ENCODE measurements at places on chromosomes 12 and 14. TPM values are rescaled to one million over a fixed set of nuclear protein-coding genes. Genes with fewer than 3 reads are reported as not detected.

DNA sequence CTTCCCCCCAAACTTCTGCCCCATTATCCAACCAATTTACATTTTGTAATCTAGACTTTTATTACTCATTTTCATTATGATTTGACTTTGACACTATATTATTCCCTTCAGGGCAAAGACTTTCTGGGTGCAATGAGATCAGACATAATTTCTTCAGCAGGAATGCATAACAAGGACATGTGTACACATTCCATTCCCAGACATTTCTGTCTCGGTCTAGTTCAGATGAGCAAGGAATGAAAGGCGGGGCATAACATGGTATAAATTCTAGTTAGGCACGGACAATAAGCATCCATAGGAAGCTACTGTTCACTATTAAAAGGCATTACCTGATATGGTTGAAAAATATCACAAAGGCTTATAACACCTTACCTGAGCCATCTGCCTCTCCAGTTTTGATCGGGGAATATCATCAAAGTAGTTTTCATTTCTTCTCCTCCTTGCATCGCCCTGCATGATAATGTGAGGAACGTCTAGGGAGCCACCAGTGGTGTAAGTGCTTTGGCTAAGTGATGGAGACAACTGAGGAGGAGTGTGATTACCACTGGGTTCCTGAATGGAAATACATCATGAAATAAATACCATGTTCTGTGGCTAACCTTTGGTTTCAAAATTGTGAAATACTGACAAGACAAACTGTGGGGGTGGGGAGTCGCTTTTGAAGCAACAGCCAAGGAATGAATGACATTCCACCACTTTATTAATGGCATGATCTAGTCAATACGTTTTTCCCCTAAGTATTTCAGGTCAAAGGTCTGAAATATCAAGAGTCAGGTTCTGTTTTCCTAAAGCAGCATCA lies 183.9 kb downstream of the APAF1 start:
- H3K27me3 ChIP-seq = no peaks in the 10 kb centered on the region
- H3K36me3 ChIP-seq = no peaks in the 10 kb centered on the region
- H3K4me3 ChIP-seq = no peak overlapping the region

DNA sequence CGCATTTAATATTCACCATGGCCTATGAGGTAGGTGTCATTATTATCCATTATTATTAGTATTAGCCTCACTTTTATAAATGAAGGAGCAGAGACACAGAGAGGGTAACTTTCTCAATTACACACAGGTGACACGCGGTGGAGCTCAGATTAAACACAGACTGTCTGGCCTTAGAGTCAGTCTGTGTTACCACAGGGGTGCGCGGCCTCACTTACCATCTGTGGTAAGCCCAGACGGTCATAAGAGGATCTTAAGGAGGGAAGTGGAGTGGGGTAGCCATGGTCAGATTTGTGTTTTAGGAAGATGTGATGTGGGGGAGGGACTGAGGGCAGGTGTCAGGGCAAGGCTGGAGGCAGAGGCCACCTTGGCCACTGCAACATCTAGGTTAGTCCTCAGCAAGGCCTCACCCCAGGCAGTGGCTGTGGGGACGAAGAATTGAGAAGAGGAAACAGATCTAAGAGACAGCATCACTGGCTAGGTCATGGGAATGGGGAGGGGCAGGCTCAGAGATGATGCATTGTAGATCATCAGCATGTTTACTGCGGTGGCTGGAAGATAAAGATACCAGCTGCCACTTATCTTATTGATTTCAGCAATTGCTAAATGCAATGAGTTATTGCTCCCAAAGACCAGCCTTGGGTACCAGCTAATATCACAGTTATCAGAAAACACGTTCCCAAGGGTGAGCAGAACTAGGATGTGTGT lies 67.1 kb downstream of the SERPINA3 start:
- no peaks in the 10 kb centered on the region for H3K4me1 ChIP-seq
- H3K36me3 ChIP-seq = no peaks in the 10 kb centered on the region
- H3K27me3 ChIP-seq = no peaks in the 10 kb centered on the region
- DNase-seq = no peak
- H3K27ac ChIP-seq = no peak overlapping the region

- no peak overlapping the region for H3K4me3 ChIP-seq
- DNase-seq = no peak
- no peaks in the 10 kb centered on the region for H3K4me1 ChIP-seq
- H3K27me3 ChIP-seq = no peaks in the 10 kb centered on the region
Observed at GRCh38 chr12:28622406-28622805, 432.1 kb downstream of the CCDC91 start.

DNA sequence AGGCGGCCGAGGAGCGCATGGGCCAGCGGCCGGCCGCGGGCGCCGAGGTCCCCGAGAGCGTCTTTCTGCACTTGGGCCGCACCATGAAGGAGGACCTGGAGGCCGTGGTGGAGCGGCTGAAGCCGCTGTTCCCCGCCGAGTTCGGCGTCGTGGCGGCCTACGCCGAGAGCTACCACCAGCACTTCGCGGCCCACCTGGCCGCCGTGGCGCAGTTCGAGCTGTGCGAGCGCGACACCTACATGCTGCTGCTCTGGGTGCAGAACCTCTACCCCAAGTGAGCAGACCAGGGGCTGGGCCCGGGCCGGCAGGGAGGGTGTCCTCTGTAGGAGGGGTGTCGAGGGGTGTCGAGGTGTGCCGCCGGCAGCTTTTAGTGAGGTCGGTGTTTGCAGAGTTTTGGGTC lies 4.1 kb downstream of the TNFAIP2 start:
- DNase-seq = no peak
- H3K36me3 ChIP-seq = no peaks in the 10 kb centered on the region
- peaks cover 40% of the 10 kb centered on the region for H3K4me1 ChIP-seq
- H3K27me3 ChIP-seq = no peaks in the 10 kb centered on the region
- H3K27ac ChIP-seq = no peak overlapping the region
- no peak overlapping the region for H3K4me3 ChIP-seq

DNA sequence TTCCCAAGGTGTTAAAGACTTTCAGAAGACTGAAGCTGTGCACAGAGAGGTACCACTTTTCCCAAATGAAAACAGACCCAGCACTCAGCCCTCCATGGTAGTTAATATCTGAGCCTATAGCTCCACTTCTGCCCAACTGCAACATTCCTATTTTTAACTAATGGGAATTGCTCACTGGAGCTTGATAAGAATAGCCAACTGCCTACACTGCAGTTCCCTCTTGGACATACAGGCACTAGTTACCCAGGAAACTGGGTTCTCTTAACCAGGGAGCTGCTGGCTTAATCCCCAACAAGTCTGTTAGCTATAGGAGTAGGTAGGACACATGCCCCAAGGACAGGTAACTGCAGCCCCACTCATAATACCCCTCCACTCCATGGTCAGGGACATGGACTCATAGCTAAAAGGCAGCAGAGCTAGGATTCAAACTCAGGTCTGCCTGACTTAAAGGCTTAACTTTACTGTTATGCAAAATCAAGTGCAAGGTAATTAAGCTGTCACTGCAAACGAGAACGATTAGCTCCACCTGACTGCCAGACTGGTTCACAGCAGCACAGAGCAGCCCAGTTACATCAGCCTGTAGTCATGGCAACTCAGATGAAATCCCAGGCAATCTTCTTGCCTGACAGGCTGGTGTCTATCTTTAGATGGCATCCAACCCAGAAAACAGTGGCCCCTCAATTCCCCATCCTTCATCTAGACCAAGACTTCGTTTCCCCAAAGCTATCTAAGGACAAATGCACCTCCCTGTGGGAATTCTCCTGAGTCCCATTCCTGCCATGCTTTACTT lies 77.1 kb upstream of the ACTN1 start:
- H3K4me1 ChIP-seq = peaks cover 42% of the 10 kb centered on the region
- peaks cover 18% of the 10 kb centered on the region for H3K36me3 ChIP-seq
- H3K4me3 ChIP-seq = no peak overlapping the region
- H3K27me3 ChIP-seq = no peaks in the 10 kb centered on the region
- DNase-seq = peak; percentile 77

- H3K4me3 ChIP-seq = no peak overlapping the region
- DNase-seq = no peak
- H3K36me3 ChIP-seq = no peaks in the 10 kb centered on the region
- H3K27me3 ChIP-seq = no peaks in the 10 kb centered on the region
- H3K4me1 ChIP-seq = no peaks in the 10 kb centered on the region
Observed at GRCh38 chr14:71395151-71395604, 487.9 kb downstream of the PCNX1 start.

- no peaks in the 10 kb centered on the region for H3K4me1 ChIP-seq
- no peak overlapping the region for H3K27ac ChIP-seq
- H3K36me3 ChIP-seq = no peaks in the 10 kb centered on the region
- no peaks in the 10 kb centered on the region for H3K27me3 ChIP-seq
- DNase-seq = no peak
Observed at GRCh38 chr14:90281756-90282155, 25.4 kb downstream of the PSMC1 start.

- no peak within 1 kb of the TSS for H3K4me3 ChIP-seq
- H3K27me3 ChIP-seq = peaks cover 49% of the 10 kb centered on the region
- no peaks in the 10 kb centered on the region for H3K4me1 ChIP-seq
- no peak within 1 kb of the TSS for H3K27ac ChIP-seq
Observed at GRCh38 chr14:104138098-104138717, at the start of gene KIF26A. KIF26A (plus strand) TSS chr14:104138587; CDS start chr14:104138723, 136 bp downstream.

DNA sequence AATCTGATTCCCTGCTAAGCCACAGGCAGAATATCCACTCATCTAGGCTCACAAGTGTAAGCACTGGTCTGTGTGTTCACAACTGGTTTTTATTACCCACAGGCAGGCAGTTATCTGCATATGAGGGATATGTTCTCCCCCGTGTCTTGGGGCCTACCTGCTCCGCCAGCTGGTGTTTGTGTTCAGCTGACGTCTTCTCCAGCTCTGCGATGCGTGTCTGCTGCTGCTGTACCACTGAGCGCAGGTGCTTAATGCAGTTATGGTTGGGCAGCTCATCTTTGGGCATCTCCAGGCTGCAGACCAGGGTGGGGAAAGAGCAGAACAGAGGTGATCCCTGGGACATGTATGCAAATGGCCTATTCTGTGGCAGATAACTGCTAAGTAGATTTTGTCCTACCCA lies 13.7 kb downstream of the RNF41 start:
- no peaks in the 10 kb centered on the region for H3K27me3 ChIP-seq
- no peaks in the 10 kb centered on the region for H3K4me1 ChIP-seq
- H3K27ac ChIP-seq = no peak overlapping the region
- no peak for DNase-seq
- H3K36me3 ChIP-seq = no peaks in the 10 kb centered on the region

GRCh38 chr12:107319533-107320032 lies 226.2 kb upstream of the CRY1 start:
- peaks cover 66% of the 10 kb centered on the region for H3K27me3 ChIP-seq
- no peaks in the 10 kb centered on the region for H3K36me3 ChIP-seq
- DNase-seq = no peak

DNA sequence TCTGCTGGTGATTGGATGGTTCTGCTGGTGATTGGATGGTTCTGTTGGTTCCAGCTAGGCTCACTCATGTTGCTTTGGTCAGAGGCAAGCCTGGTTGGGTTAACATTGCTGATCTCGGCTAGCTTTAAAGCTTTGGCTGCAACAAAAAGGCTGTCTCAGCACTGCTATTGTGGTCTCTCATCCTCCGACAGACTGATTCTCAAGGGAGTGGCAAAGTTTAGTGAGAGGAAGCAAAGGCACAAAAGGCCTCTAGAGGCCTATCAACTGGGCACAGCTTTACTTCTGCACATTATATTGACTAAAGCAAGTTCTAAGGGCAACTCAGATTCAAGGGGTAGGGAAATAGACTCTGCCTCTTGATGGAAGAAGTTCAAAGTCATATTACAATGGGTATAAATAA lies 84.7 kb upstream of the LGR5 start:
- no peaks in the 10 kb centered on the region for H3K4me1 ChIP-seq
- no peaks in the 10 kb centered on the region for H3K36me3 ChIP-seq
- H3K4me3 ChIP-seq = no peak overlapping the region
- H3K27ac ChIP-seq = no peak overlapping the region
- H3K27me3 ChIP-seq = no peaks in the 10 kb centered on the region

- H3K36me3 ChIP-seq = no peaks in the 10 kb centered on the region
- DNase-seq = no peak
- H3K27me3 ChIP-seq = no peaks in the 10 kb centered on the region
- no peaks in the 10 kb centered on the region for H3K4me1 ChIP-seq
- no peak overlapping the region for H3K27ac ChIP-seq
Observed at GRCh38 chr14:51744372-51745130, 92.8 kb downstream of the FRMD6 start.

GRCh38 chr12:52004042-52004648 lies 2.6 kb upstream of the TAMALIN start:
- no peaks in the 10 kb centered on the region for H3K36me3 ChIP-seq
- no peaks in the 10 kb centered on the region for H3K4me1 ChIP-seq
- no peak overlapping the region for H3K27ac ChIP-seq
- H3K4me3 ChIP-seq = no peak overlapping the region
- DNase-seq = peak; percentile 48

- peaks cover 78% of the 10 kb centered on the region for H3K36me3 ChIP-seq
- no peak overlapping the region for H3K27ac ChIP-seq
- no peak overlapping the region for H3K4me3 ChIP-seq
- DNase-seq = no peak
- peaks cover 6% of the 10 kb centered on the region for H3K4me1 ChIP-seq
- H3K27me3 ChIP-seq = no peaks in the 10 kb centered on the region
Observed at GRCh38 chr12:122505419-122506051, 4.8 kb upstream of the ZCCHC8 start.

- no peak overlapping the region for H3K4me3 ChIP-seq
- no peaks in the 10 kb centered on the region for H3K4me1 ChIP-seq
- H3K27me3 ChIP-seq = no peaks in the 10 kb centered on the region
- DNase-seq = peak; percentile 80
Observed at GRCh38 chr14:31229638-31230572, 22.3 kb upstream of the HECTD1 start.

- no peak for DNase-seq
- no peaks in the 10 kb centered on the region for H3K4me1 ChIP-seq
- no peak overlapping the region for H3K27ac ChIP-seq
- H3K4me3 ChIP-seq = no peak overlapping the region
- H3K36me3 ChIP-seq = no peaks in the 10 kb centered on the region
Observed at GRCh38 chr14:21142357-21142756, 13.5 kb downstream of the OR5AU1 start.

- DNase-seq = no peak
- no peak overlapping the region for H3K4me3 ChIP-seq
- H3K27me3 ChIP-seq = no peaks in the 10 kb centered on the region
- H3K36me3 ChIP-seq = no peaks in the 10 kb centered on the region
- H3K27ac ChIP-seq = no peak overlapping the region
Observed at GRCh38 chr12:46470975-46471374, 98.4 kb upstream of the SLC38A2 start.

DNA sequence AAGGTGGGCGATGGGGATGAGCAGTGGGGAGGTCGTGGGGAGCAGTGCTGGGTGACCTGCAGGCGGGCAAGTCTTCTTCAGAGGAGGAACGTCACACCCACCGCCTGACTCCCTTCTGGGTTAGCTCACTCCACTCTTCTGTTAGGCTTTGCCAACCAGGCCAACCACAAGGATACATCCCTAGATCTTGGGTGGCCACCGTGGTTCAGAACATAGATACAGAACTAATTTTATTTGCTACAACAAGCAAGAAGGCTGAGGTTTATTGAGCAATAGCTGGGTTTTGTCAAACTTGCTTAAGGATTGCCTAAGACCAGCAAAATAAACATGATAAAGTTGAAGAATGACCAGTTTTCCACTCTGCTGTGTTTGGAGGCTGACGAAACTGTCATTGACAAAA lies 109.4 kb downstream of the DACT1 start:
- peak; percentile 72 for DNase-seq
- no peaks in the 10 kb centered on the region for H3K27me3 ChIP-seq
- peaks cover 29% of the 10 kb centered on the region for H3K4me1 ChIP-seq

The SERPINA12 gene
- total RNA-seq = not detected

The KLRC2 gene
- not detected for total RNA-seq

The OLR1 gene
- total RNA-seq = 0.39 TPM

The SYNDIG1L gene
- total RNA-seq = not detected

The MYO1A gene
- 0.11 TPM for total RNA-seq

The SLCO1C1 gene
- not detected for total RNA-seq

The PLCZ1 gene
- not detected for total RNA-seq

The HOXC9 gene
- total RNA-seq = 1.5 TPM

The TMEM229B gene
- 63.9 TPM for total RNA-seq

The PRR4 gene
- total RNA-seq = 3.4 TPM

The SRRM4 gene
- total RNA-seq = 0.12 TPM

The DAO gene
- not detected for total RNA-seq

Data from adrenal gland (tissue), 19 donors.